ENCODE measurements at places on chromosomes 1 and 21.
A peak's percentile ranks its signal among the peaks of the same experiment; 100 is the strongest.

- no peak for DNase-seq
Measured at GRCh38 chr1:76835203-76835602, 32.1 kb upstream of the ST6GALNAC5 start.

DNA sequence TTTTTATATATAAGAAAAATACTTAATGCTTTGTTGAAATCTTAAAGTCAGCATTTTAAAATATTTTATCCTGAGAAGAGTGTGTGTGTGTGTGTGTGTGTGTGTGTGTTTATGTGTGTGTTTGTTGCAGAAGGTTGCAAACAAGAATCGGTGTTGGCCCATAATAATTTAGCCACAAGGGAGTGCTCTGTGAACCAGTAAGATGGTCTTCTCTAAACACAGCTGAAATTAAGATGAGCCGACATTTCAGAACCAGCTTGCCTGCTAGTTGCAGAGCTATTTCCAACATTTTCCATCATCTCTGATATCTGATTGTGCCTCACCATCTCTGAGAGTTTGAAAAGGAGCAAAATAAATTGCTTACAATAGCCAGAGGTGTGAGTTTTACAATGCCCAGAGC is 158.8 kb upstream of the SGIP1 start:
- no peak for DNase-seq

DNA sequence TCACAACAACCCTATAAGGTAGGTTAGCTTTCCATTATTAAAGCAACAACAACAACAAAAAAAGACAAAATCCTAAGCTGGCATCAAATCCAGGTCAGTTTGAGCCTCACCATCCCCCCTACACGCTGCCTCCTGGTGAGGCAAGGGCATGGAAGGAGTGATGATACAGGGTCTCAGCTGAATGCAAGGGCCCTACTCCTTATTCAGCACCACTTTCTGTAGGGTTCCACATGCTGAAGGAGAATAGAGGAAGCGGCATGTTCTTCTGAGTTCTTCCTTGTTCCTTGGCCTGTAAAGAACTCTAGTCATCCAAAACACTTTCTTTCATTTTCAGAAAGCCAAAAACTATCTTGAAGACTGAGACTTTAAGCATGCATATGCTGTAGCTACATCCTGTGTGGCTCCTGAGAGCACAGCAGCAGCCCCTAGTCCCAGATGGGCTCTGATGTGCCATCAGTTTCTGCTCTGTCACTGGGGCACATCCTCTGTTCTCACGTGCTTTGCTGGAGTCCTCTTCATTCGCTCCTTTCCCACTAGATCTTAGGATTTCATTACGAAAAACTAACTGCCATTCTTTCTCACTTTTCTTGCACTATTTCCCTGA is 6.2 kb downstream of the ILDR2 start:
- DNase-seq, result no peak

- no peak for DNase-seq
Measured at GRCh38 chr1:77541162-77541545, 141.3 kb downstream of the ZZZ3 start.

GRCh38 chr1:58823481-58824010 is 39.7 kb upstream of the JUN start:
- no peak for DNase-seq

DNA sequence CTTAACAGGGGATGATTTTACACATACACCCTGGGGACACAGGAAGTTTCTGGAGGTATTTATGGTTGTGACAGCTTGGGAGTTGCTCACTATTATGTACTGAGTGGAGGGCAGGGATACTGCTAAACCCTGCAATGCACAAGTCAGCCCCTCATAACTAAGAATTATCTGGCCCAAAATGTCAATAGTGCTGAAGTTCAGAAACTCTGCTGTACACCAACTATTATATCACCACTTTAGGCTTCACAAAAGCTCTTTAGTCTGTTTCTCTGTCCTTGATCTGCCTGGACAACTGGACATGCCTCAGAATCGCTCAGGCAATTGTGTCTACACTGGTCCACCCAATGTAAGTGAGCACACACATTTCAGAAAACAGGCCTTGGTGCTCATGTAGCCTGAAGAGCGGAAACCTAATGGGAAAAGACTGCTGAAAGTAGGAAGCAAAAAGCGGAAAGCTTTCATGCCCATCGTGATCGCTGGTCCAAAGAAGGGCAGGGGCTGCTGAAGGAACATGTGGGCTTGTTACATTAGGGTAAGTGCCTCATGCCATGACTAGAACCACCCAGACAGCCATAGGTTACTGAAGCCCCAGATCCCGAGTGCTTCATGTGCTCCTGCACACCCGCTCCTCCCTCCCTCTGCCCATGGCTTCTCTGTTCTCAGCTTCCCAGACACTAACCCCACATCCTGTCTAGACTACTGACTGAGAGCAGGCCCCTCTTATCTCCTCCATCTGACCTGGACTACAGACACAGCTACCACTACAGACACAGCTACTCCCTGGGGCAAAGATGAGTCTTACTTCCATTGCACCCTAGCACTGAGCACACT is 73.5 kb downstream of the LRIG2 start:
- DNase-seq, result peak; percentile 21

- peak; percentile 70 for DNase-seq
Measured at GRCh38 chr1:203216274-203217138, 13.0 kb downstream of the CHIT1 start.

Measured in CD4-positive, alpha-beta T cell treated with Interleukin-2 at 100 ng/mL for 4 hours (primary cell).